A673 (cell line): ENCODE measurements at places on chromosomes 5 and 9. TPM values are rescaled to one million over a fixed set of nuclear protein-coding genes. Genes with fewer than 3 reads are reported as not detected.

SLC34A3 gene
- not detected in 2 replicates for total RNA-seq

JAKMIP2 gene
- 67.4 and 85.5 TPM in 2 replicates for total RNA-seq

DNA sequence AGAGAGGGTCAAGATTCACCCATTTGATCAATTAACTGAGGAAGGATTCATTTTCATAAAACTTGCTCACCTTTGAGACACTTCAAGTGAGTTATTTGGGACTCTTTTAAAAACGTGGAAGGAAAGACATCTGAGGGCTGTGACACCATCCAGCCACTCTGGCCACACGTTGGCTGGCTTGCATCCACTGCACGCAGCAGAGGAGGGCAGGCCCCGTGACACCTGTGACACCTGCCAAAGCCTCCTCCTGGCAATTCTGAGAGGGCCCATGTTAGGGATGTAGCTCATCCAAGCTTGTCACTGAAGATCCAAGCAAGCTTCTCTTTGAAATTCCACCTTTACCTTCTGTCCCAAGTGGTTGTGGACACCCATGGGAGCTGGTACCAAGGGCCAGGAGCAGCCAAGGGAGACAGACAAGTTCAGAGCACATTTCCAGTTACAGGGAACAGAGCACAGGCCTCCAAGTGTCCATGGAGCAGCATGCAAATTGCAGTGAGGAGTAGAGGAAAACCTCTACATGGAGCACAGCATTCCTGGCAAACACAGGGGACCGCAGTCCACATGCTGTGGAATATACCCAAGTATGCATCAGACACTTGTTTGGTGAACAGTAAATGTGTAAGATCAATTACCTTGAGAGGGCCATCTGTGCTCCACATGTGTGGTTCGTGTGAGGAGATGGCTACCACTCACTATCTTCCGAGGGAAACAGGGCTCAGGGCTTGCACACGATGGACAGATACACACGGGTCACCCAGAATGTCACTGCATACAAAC is 4.8 kb downstream of the PRSS3 start:
- DNase-seq, result no peak

- no peak for DNase-seq
These were observed 1564.4 kb downstream of the EFNA5 start for GRCh38 chr5:106106384-106106783.

- DNase-seq, result no peak
These were observed 7.0 kb downstream of the DOLK start for GRCh38 chr9:128940271-128940921.
